ENCODE measurements at places on chromosomes 1 and 21. TPM values are rescaled to one million over a fixed set of nuclear protein-coding genes. Genes with fewer than 3 reads are reported as not detected.

DNA sequence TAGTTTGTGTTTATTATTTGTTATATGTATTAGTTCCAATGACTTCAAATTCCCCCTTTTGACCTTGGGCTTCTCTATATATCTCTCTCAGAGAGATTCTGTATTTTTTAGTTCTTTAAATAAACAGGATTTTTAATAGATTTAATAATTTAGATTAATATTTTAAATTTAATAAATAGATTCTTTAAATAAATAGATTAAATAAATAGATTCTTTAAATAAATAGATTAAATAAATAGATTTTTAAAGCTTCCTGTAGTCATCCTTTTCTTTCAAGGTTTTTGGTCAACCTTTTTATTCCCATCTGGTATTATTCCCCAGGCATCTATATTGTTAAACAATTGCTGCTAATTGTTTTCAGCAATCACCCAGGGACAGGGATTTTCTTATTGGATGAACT, 721.9 kb upstream of the ADAMTS5 start:
- DNase-seq: no peak

Gene ADAMTS1
- total RNA-seq: 69.7 TPM

DNA sequence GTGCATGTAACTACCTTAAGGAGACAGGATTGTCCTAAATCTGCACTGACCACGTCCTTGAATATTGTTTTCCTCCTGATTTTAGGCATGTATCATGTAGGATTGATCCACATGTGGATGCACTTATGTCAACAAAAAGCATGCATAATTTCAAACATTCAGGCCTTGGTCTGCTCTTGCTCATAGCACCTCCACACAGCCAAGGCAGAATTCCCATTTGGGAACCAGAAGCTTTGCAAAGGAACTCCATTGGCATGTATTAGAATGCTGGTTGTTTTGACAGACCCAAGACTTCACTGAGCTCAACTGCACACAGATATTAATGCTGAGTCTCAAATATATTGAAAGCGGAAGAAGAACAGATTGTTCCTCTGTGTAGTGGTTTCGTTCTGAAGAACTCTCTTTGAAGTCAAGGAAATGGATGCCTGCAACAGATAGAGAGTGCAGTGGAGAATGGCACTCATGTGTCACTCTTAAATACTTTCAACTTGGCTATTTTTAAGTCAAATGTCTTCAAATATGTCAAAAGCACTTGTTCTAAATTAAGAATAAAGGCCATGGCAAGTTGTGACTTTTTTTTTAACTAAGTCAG, 387.6 kb downstream of the LTN1 start:
- DNase-seq: no peak

DNA sequence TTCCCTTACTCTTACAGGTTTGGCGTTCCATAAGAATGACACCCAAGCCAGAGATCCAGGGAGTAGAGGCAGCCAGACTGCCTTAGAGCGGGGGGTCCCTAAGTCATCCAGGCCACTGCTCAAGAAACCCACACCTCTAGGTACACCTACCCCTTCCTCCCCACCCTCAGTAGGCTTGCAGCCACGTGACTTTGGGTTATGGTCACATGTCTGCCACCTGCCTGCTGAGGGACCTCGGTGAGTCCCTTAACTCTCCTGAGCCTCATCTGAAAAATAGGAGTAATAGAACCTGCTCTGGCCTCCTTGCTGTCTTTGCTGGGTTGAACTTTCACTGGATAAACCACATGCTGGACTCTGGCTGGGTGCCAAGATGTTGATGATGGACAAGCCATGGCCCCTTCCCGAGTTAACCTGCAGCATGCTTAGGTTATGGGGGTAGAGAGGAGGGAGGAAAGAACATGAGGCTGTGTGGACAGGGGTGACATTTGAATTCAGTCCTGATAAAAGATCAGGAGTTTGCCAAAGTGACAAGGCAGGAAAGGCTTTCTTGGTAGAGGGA, 4.5 kb downstream of the RPS6KA1 start:
- DNase-seq: no peak

GRCh38 chr1:9628541-9629444, 22.7 kb upstream of the PIK3CD start:
- no peak for DNase-seq

- DNase-seq: no peak
Observed at GRCh38 chr1:216910081-216910840, 187.0 kb upstream of the ESRRG start.

- peak; percentile 56 for DNase-seq
Observed at GRCh38 chr1:97143236-97143882, 421.8 kb downstream of the PTBP2 start.

GRCh38 chr1:208154040-208154439, 90.1 kb downstream of the PLXNA2 start:
- DNase-seq: no peak

DNA sequence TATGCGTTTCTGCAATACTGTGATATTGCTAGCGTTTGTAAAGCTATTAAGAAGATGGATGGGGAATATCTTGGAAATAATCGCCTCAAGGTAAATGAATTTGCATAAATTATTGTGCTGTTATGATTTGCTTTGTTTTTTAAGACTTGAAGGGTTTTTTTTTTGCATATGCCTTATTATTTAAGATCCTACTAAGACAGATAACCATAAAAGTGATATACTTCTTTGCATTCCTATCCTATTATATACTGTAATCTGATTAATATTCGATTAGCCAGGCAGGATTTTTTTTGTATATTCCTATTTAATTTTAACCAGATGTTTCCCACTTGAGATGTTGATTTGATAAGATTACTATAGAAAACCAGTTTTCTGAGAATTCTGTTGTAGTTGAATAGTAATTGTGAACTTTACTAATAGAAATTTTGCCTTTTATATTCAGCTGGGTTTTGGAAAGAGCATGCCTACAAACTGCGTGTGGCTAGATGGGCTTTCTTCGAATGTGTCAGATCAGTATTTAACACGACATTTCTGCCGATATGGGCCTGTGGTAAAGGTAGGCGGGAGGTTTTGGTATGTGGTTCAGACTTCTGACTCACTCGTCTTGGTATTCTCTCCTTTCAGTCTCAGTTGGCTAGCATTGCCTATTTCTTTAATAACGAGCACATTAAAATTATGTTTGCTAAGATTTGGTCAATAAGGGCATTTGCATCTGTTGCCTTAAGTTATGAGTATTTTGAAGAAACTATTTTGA, 56.8 kb downstream of the ZBTB17 start:
- DNase-seq: peak; percentile 86

- DNase-seq: no peak
Observed at GRCh38 chr1:84573481-84573966, 716 bp downstream of the CTBS start.

DNA sequence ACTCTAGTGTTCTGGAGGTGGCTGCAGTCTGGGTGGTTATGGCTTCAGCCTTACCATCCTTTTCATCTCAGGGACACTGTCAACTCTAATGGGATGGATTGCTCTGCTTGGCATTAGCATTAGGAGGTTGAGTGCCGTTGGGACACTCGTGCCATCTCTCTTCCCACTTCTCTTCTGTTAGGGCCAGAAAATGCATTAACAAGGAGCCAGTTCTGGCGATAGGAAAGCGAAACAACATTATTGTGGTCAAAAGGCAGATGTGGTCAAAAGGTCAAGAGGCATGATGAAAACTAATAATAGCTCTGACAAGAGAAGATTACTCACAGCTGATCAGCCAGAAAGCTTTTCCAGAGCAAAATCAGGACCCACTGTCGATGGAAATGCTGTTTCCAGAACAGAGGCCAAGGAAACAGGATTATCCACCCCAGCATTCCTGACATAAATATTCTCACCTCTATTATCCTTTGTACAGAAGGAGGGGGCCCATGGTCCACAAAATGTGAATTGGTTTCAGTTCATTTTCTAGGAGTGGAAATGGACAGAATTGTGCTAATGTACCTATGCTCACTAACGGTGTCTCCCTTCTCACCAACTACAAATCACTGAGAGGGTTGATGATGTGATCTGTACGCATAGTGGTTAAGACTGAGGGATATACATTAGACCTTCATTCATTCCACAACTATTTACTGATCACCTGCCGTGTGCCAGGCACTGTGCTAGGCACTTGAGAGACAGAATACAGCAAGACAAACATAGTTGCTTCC, 72.0 kb downstream of the ST6GALNAC5 start:
- no peak for DNase-seq

All from foreskin keratinocyte (primary cell).